Dermis microvascular lymphatic vessel endothelial cell (primary cell): ENCODE measurements at places on chromosomes 1 and 21.

DNA sequence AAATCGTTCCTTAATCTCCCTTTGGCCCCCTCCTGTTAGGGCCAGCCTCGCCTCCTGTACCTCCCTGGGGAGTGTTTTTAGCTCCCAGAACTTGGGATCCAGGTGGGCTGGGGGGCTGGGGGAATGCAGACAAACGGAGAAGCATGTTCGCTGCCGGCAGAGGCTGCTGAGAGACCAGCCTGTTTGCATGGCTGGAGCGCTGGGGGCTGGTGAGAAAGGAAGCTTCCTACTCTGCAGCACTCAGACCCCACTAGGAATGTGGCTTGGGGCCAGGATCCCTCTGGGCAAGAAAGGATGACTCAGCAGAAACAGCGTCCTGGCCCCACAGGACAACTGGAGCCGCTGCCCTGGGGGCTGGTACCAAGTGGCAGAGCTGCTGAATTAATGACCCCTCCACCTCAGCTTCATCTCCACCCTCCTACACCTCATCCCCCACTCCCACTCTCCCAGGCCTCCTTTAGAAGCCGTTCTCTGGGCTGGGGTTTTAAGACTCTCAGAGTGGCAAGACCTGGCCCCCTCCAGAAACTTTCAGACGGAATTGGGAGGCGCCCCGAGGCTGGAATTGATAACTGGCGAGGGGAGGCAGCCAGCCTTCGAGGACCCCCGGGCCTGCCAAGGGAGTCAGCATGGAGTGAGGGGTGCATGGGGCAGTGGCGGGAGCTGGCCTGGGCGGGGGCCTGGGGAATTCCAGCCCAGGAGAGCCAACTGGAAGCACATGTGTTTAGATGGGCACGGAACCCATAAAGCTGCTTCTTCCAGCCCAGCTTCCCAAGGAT, 28.5 kb upstream of the EPS8L3 start:
- DNase-seq = peak; percentile 88

GRCh38 chr21:38667291-38667870, 138.3 kb upstream of the ETS2 start:
- no peak for DNase-seq

GRCh38 chr1:165914136-165914798, 86.9 kb downstream of the UCK2 start:
- DNase-seq = peak; percentile 79

DNA sequence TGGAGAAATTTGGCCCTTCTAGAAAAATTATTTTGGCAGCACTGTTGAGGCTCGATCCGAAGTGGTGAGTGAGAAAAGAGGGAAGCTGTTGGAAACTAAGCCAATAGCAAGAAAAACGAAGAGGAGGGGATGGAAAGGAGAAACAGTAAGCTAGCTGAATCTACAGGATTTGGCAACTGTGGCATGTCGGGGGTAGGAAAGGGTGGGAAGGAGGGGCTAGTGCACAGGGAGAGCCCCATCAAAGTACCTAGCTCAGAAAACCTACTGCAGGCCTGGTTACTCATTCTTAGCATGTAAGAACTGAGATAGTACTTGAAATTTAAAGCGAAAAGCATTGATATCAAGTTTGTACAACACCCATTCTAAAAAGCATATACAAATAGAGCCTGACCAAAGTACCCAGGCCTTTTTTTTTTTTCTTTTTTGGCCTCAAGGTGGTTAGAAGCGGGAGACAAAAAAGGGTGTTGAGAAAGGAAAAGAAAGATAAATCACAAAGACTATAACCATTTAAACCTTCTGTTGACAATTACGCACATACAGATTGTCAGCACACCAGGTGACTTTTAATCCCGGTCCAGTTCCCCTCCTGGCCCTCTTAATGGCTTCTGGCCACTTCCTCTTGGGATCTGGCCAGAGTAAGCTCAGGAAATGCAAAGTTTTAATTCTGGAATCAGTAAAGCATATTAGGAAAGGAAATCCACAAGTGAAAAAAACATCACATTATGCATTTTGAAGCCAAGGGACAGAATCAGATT, 50.4 kb downstream of the SLC16A1 start:
- DNase-seq = peak; percentile 78

- no peak for DNase-seq
Measured at GRCh38 chr1:161085165-161085564, 4.2 kb downstream of the NECTIN4 start.

GRCh38 chr1:224203243-224204016, 20.4 kb downstream of the DEGS1 start:
- peak; percentile 50 for DNase-seq

- DNase-seq = no peak
Measured at GRCh38 chr1:25447547-25447946, 16.9 kb downstream of the MACO1 start.

GRCh38 chr21:42674351-42674940, 21.0 kb downstream of the PDE9A start:
- no peak for DNase-seq

DNA sequence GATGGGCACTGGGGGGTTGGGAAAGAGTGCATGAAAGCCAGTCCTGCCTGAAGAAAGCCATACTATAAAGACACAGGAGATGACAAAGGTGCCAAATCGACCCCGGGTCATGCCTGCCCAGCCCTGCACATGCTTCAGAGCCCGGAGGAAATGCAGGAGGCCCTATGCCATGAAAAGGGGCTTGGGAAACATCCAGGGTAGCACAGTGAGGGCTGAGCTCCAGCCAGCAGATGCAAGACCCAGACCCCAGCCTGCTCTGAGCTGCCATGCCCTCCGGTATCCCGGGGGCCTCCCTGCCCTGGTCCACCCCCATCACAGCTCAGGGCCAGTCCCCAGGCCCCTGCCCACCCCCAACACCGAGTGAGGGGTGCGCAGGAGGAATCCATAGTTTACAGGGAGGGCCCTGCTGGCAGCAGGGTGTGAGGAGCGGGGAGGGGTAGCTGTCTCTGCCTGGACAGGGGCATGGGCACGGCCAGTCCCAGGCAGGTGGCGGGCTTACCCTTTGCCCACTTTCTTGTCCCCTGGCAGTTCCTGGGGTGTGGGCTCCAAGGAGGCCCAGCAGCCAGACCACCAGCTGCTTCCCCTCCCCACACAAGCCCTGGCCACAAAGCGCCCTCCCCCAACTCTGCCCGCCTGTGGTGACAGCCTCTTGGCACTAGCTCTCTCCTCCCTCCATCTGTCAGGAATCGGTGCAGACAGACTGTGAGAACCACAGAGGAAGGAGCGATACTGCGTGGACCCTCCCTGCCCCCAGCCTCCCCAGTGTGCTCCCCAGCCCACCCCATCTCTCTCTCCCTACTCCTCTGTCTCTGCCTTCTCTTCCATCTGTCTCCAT, 16.8 kb downstream of the LRP8 start:
- no peak for DNase-seq

DNA sequence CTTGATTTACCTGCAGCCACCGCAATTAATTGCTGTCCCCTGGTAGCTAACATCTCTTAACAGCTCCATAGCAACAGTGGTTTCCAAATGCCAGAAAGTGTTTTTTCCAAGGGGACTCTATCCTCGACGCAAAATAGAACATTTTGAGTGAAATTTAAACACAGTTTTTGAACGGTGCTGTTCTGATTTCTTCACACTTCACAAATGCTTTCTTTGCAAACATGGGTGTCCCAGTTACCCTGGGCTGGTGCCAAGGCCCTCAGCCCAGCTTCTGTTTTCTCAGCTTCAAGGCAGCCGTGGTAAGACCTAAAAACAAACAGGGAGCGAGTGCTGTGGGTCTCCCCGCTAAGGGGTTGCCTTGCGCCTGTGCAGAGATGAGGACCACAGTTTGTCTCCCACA, 147.3 kb upstream of the VAMP3 start:
- DNase-seq = no peak

- no peak for DNase-seq
Measured at GRCh38 chr1:68675336-68675735, 178.5 kb upstream of the DEPDC1 start.
